ENCODE measurements at places on chromosomes 12 and 14.

DNA sequence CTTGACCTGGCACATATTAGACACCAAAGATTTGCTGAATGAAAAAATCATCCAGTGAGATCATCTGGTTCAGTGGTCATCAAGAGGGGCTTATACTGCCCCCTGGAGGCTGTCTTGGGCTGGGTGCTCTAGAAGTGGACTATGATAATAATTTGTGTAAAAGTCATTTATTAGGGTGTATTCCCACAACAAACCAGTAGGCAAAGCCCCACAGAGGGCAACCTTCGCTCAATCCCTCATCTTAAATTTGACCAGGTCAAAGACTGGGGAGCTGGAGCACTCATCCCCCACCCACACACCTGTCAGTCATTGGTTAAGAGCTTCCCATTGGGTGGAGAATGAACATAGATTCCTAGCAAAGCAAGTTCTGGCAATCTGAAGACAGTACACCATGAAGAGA, 20.0 kb upstream of the FICD start:
- peak; percentile 32 for DNase-seq

DNA sequence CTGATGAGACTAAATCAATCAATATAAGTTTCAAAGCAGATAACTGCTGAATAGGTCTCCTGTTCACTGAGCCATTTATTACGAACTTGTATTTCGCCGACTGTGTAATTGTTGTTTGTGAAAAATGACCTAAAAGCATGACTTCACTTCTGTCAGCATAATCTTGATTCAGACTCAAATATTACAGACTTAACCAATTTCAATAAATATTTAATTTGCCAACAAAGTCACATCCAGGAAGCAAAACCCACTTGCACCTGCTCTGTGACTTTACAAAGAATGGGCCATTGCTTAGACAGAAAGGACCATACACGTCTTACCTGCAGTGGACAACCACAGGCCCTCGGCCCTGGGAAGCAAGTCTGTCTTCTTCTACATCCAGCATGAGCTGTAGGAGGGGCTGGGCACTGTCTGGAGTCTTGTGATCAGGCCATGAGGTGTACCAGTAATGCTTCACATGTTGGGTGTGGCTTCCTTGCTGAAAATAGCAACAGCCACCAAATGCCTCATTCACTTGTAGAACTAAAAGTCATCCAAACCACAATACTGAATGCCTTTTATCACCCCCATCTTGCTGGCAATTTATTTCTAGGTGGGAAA, 23.5 kb upstream of the PTPRB start:
- peak; percentile 72 for DNase-seq

DNA sequence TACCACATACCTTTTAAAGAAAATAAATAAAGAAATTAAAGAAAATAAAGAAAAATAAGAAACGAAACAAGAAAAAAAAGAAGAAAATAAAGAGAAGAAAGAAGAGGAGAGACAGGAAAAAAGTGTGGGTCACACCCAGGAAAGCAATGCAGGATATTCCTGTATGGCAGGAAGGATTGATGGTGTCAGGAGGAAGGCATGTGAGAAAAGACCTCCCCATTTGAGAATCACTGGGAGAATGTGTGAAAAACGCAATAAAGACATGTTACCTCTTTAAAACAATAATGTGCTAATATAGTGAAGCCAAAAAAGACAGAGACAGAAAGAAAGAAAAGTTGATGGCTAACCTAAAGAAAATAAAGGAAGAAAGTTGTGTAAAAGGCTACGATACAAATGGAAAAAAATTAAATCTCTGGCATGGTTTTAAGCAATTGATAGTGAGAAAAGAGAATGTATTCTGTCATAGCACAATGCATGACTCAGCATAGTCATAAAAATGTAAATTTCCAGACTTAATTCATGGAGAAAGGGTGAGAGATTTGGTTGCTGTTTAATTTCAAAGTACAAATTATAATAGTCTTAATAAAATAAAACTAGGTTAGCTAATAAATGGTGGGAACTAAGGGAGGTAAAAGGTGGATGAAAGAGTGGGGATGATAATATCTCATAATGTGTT, 24.3 kb upstream of the FOXG1 start:
- no peak for DNase-seq

GRCh38 chr14:32933629-32934072, 5.0 kb upstream of the NPAS3 start:
- DNase-seq, result peak; percentile 55

GRCh38 chr14:75147423-75148071, 20.7 kb upstream of the NEK9 start:
- peak; percentile 89 for DNase-seq

DNA sequence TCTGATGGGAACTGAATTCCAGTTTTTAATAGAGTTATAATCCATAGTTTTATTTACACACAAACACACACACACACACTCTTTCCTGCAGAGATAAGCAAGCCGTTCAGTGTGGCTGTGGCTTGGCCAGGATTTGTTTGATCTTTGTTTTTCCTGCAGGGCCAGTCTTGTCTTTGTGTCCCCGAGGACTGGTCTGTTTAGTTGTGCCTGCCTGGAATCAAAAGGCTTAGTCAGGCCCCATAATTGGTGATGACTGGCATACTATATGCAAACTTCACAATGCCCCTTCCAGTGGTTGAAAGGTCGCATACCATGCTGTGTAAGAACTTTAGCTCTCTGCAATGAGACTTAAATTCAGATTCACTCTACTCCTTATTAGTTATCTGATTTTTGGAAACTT, 26.0 kb downstream of the WBP11 start:
- no peak for DNase-seq

DNA sequence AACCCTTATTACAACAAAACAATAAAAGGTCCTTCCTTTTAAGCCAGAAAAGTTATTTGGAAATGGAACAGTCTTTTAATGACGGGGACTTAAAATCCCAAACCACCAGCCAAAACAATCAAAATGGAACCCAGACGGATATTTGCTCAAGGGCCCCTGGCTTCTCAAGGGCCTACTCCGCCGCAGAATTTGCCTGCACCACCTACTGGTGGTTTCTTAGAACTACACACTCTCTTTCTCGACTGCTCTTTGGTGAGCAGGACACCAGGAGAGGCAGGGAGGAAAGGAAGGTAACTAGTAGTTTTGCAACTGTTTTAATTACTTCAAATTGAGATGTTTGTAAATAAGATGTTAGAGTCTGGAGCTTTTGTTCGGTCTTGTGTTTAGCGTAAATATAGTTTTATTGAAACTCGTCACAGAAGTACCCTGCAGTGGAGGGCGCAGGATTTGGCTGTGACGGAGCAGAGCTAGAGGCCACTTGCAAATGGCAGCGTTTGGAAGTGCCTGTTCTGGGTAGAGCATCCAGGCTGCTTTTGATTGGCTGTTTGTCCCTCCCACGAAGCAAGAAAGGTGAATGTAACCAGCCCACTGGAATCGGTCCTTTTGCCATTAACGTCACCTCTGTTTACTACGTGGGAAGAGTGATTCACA, 238.5 kb downstream of the CACNA1C start:
- DNase-seq, result peak; percentile 53

DNA sequence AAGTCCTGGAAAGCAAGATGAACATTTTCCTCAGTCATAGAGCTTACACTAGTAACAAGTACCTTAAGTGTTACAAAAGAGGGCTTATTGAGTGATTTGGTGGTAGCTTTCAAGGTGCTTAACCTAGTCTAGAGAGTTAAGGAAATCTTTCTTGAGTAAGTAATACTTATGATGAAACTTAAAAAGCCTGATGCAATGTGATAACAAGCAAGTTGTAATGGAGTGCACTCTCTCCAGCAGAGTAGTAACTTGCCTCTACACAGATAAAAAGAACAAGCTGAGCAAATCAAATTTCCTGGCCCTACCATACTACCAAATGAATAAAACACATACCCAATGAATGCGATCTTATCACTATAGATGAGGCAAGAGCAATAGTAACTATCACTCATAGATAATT, 639.9 kb upstream of the FBXO33 start:
- DNase-seq, result no peak

- DNase-seq, result no peak
Observed at GRCh38 chr12:124664395-124665111, 97.1 kb upstream of the NCOR2 start.

DNA sequence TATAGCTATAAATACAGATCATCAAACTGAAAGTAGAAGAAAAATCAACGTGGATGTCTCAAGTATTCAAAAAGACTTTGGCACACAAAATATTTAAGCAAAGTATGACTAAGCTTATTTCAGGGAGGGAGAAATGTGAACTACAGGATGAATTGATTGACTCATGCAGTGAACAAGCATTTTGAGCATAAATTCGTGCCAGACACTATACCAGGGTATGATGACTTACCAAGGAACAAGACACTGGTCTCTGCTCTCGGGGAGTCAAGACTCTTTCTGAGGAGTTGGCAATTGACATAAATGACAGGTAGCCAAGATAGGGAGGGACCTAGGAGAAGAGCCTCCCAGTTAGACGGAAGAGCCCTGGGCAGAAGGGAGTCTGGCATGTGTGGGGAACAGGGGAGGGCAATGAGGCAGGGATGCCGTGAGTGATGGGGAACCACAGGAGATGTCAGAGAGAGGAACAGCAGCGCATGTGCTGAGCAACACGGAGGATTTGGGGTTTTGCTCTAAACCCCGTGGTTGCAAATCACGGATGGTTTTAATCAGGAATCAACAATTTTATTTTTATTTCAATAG, 115.2 kb downstream of the TMEM132D start:
- peak; percentile 65 for DNase-seq

GRCh38 chr12:90510948-90511347, 444.0 kb downstream of the CCER1 start:
- peak; percentile 38 for DNase-seq

DNA sequence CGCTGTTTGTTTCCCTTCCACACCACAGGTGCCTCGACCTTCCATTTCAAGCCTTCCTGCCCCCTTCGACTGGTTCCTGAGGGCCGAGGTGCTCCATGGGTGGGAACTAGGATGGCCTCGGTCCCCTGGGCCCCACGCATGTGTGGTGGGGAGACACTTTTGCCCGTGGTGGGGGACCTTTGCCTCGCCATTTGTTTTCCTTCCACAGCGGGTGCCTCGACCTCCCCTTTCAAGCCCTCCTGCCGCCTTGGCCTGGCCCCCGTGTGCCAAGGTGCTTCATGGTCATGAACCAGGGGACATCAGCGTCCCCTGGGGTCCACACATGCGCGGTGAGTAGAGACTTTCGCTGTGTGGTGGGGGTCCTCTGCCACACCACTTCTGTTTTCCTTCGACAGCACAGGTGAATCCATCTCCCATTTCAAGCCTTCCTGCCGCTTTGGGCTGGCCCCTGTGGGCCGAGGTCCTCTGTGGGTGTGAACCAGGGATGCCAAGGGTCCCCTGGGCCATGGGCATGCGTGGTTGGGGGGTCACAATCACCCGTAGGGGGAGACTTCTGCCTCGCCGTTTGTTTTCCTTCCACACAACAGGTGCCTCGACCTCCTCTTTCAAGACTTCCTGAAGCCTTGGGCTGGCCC, 364.4 kb downstream of the ALG10 start:
- no peak for DNase-seq

- no peak for DNase-seq
Observed at GRCh38 chr12:27616356-27617142, 79.7 kb upstream of the REP15 start.

DNA sequence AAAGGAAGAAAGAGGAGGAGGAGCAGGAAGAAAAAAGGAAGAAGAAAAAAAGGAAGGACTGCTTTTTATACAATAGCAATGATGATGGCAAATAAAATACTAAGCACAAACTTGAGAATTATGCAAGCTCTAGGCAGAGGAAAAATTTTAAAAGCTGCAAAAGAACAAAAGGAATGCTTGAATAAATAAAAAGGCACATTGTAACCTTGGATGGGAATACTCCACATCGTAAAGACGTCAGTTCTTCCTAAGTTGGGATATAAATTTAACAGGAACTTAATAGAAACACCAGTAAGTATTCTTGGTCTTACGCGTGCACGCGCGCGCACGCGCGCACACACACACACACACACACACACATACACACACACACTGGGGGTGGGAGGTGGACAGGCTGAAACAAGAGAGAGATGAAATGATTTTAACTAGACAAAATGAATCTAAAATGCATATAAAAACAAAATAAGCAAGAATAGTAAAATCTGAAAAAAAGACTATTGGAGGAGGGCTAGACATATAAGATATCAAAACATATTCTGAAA, 43.0 kb downstream of the SERPINA3 start:
- DNase-seq, result no peak

- DNase-seq, result no peak
Observed at GRCh38 chr12:63928305-63928704, 83.8 kb downstream of the SRGAP1 start.

Measured in astrocyte of the spinal cord (primary cell).